Activated CD8-positive, alpha-beta memory T cell treated with anti-CD3 and anti-CD28 coated beads for 1 hour (primary cell): ENCODE measurements at places on chromosomes 2 and 18.

- DNase-seq = no peak
These were observed 215.4 kb downstream of the MYCN start for GRCh38 chr2:16155766-16156165.

DNA sequence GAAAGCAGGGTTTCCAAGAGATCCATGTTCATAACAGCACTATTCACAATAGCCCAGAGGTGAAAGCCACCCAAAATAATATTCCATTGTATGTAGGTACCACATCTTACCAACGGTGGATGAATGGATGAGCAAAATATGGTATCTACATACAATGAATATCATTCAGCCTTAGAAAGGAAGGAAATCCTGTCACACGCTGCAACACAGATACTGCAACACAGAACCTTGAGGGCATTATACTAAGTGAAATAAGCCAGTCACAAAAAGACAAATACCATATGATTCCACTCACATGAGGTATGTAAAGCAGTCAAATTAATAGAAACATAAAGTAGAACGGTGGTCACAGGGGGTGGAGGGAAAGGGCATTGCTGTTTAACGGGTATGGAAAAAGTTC is 155.7 kb downstream of the DTNB start:
- DNase-seq = no peak

DNA sequence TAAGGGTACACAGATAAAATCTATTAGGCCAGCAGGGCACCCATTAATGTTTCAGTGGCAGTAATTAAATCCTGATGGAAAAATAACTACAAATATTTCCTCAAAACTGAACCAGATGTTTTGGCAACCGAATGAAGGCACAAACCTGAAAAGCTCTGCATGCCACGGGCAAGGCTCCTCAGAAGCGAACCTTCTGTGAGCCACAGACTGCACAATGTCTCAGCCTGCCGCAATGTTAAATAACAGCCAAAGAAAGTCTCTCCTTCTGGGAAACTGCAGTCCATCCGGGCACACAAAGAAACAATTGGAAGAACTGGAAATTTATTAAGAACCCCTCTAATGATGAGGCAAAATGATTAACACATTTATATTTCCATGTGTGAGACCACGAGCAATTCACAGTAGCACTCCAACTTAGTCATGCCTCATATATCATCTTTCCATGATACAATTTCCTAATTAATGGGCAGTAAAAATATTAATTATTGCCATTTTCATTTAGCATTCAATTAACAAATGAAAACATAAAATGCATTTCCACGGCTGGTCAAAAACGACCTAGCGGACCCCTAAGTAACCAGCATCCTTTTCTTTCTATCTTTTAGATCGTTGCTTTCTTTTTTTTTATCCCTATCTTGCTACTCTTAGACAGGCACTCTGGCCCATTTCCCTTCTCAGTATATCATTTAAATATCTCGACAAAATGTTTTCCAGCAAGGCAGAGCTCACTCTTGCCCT is 237.5 kb downstream of the EPHA4 start:
- DNase-seq = no peak

GRCh38 chr2:238123218-238123971 is 15.1 kb upstream of the KLHL30 start:
- DNase-seq = no peak

- DNase-seq = no peak
These were observed 33.0 kb downstream of the FARSB start for GRCh38 chr2:222622910-222623309.

DNA sequence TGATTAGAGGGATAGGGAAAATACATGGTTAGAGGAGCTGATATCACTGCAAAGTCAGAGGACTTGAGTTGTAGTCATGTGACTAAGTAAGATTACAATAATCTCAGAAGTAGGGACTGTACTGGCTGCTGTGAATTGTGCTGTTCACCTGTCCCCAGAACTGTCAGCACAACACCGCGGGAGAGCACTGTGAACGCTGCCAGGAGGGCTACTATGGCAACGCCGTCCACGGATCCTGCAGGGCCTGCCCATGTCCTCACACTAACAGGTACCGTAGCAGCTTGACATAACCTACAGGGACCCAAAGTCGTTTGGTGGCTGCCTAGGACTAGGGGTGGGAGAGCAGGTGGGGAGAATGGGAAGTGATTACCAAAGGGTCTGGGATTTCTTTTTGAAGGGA is 132.8 kb upstream of the TTC39C start:
- DNase-seq = no peak

- no peak for DNase-seq
These were observed 270.9 kb downstream of the TTC32 start for GRCh38 chr2:19630921-19631320.

DNA sequence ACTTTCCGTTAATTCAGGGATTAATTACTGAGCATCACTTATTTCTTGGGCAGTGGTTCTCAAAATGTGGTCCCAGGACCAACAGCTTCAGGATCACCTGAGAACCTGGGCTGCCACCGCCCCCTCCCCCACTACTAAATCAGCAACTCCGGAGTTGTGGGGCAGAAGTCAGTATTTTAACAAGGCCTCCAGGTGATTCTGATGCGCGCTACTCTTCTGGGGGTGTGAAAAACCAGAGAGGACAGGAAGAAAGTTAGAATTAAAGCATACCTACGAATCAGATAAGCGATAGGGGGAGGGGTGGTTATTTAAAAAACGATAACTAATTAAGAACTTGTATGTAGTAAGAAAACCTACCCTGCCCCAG is 319 bp downstream of the ZSCAN30 start:
- DNase-seq = no peak

DNA sequence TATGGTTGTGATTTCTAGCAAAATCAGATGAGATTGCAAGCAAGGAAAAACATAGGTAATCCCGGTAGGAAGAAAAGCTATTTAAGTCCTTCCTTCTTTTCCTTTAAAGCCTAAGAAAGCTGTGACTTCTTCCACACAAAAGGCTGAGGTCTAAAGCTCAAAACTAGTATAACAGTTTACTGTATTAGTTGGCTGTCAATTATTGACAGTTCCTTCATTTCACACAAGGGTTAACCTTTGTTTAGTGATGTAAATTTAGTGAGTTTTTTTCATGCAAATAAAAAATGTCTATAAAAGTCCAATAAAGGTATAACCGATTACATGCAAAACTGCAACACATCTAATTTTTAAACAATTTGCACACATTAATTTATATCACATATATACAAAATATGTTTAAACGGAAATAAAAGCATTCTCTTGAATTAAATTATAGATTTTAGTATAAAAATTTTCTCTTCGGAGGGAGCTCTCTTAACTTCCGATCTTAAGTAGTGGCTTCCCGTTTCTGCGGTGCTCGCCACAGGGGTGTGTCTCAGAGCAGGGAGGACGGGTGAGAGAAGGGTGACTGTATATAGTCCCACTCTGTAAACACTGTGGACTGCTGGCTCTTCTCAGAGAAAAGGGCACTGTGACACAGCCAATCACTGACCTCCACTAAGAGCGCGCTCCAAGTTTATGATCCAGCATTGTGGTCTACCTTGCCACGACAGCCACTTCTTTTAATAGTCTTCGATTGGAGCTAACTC is 33.4 kb downstream of the TTR start:
- no peak for DNase-seq

DNA sequence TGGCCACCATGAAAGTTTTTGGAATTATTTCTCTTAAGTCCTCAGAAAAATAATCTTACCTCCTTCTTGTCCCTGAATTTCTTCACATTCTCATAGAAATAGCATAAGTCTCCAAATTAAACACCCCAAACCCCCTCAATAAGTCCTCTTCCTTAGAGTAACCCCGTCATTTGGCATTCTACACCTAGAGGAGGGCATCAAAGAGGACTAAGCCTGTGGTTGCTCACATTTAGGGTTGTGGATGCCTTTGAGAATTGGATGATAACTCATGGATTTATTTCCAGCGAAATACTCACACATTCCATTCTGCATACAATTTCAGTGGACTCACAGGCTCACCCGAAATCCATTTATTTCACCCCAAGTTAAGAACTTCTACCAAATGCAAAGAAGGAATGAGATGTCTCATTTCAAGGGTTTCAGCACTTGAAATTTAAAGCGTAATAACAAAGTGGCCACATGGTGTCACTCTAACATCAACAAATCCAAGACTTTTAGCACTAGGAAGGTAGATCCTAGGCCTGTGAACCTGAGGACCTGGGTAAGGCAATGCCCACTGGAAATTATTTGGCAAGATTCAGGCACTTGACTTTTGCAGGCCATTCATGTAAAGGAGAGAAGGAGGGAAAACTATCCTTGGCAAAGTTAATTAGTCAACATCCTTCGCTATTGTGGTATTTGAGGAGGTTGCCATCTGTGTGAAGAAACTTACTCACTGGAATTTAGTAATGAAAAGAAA is 24.6 kb downstream of the DYTN start:
- DNase-seq = no peak

DNA sequence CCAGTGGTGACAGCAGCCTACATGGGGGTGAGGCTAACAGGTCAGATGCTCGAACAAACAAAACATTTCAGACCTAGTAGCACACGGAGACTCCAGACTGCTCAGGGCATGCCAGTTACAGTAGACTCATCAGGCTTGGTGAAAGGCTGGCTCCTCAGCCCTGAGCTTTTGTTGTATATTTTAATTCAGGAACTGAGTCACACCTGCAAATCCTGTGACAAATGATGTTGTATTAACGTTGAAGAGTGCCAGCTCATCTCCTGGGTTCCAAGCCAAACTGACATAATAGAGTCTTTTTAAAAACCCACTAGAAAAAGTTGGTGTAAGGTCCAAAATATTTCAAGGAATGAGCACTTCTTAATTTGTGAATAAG is 65.3 kb downstream of the C1D start:
- DNase-seq = no peak
